ENCODE measurements at places on chromosomes 5 and 9. TPM values are rescaled to one million over a fixed set of nuclear protein-coding genes. Genes with fewer than 3 reads are reported as not detected.

DNA sequence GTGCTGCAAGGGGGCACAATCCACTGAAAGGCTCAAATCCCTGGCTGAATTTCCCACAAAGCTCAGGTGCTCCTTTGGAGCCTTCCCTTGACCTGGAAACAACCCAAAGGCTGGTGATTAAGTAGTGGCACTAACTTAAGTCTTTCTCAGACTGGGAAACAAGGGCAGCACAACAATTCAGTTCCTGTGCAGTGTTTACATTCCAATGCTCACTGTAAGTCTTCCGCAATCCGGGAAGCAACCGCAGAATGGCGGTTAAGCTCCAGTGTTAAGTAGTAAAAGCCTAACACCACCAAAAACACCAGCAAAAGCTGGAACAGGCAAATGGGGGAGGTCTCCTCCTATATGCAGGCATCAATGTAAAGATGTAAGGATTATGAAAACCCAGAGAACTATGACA, 117.2 kb downstream of the TRPM3 start:
- H3K36me3 ChIP-seq = no peaks in the 10 kb centered on the region
- H3K27ac ChIP-seq = no peak overlapping the region
- H3K4me1 ChIP-seq = no peaks in the 10 kb centered on the region

- no peaks in the 10 kb centered on the region for H3K27me3 ChIP-seq
- DNase-seq = no peak
- no peak overlapping the region for H3K4me3 ChIP-seq
Measured at GRCh38 chr5:151568036-151568435, 23.1 kb downstream of the FAT2 start.

Gene SUSD1
- total RNA-seq = 14.6 TPM

DNA sequence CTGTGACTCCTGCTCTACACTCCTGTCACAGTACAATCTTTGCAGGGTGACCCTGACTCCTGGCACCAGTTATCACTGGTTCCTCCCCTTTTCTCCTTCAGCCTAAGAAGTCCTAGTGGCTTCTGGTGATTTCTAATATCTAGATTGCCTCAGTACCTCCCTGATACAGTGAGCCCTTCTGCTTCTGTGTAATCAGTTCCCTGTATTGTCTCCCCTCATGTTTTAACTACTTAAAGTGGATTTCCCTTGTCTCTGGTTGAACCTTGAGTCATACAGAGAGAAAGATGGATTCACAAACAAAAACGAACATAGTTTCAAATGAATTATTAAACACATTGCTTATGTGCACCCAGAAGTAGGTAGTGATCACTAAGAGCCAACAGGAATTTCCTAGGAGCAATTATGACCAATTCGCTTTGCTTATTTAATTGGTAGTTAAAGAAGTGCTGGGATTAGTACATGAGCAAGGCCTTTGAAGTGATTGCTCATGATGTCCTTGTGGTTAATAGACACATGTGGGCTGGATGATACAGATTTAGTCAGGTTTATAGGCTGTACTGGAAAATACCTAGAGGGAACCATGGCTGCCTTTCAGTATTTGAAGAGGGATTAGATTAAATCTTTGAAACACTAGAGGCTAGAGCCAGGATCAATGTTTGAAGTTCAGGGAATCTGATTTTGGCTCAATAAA, 145.8 kb upstream of the MEF2C start:
- no peak overlapping the region for H3K4me3 ChIP-seq
- no peaks in the 10 kb centered on the region for H3K27me3 ChIP-seq
- no peaks in the 10 kb centered on the region for H3K4me1 ChIP-seq
- H3K36me3 ChIP-seq = no peaks in the 10 kb centered on the region
- peak; percentile 75 for DNase-seq

DNA sequence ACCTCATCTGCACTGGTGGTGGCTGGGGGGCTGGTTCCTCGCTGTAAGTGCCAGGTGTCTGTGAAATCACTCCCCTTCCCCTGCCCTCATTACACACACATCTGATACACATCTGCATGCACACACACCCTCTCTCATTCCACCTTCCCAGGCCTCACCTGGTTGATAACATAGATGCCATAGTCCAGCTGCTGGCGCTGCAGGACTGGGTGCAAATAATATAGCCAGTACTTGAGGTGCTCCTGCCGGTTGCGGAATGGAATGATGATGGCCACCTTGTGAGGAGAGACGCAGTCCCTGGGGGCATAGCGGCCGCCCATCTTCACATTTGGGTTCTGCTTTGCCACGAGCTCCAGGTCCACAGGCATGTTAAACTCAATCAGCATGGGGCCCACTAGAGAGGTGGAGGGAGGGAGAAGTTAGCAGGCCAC, 32.1 kb downstream of the B4GALT1 start:
- no peak overlapping the region for H3K4me3 ChIP-seq
- H3K27ac ChIP-seq = no peak overlapping the region
- peaks cover 15% of the 10 kb centered on the region for H3K4me1 ChIP-seq
- H3K36me3 ChIP-seq = peaks cover 2% of the 10 kb centered on the region

DNA sequence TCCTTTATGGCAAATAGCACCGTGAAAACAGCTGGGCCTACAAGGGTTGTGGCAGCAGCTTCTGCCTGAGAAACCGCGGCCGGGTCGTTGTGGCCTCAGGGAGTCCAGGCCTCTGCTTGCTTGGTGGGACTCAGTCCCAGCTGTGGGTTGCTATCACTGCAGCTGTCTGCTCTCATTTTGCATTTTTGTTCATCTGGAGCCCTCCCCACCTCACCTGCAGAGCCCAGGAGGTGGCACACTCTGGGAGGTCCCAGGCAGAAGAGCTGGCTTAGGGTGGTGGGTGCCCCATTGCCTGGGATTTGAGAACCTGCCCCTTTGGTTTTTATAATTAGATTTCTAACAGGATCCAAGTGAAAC, 138.4 kb downstream of the GADD45G start:
- DNase-seq = no peak
- H3K4me1 ChIP-seq = no peaks in the 10 kb centered on the region
- no peak overlapping the region for H3K4me3 ChIP-seq
- no peaks in the 10 kb centered on the region for H3K36me3 ChIP-seq
- no peaks in the 10 kb centered on the region for H3K27me3 ChIP-seq
- H3K27ac ChIP-seq = no peak overlapping the region

DNA sequence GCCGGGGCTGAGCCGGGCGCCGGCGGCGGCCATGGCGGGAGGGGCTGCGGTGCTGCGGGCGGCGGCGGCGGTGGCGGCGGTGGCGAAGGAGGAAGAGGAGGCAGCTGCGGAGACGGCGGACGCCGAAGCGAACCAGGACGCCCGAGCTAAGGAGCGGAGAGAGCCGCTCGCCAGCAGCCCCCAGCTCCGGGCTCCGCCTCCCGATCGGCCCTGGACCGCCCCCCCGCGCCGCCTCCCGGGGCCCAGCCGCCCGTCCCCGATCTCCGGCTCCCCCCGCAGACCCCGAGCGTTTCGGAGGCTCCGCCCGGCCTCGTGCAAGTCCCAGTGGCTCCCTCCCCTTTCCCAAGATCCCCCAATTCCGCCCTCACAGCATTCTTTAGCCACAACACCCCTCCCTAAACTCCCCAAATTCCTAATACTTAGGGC, at the start of gene ASTN2:
ASTN2 (minus strand) TSS at position 152 of the 426 bp plus-strand sequence; CDS start at position 33, 119 bp downstream.
- DNase-seq = peak; percentile 4
- H3K36me3 ChIP-seq = no peaks in the 10 kb centered on the region
- no peak within 1 kb of the TSS for H3K27ac ChIP-seq
- peaks cover 24% of the 10 kb centered on the region for H3K27me3 ChIP-seq
- no peaks in the 10 kb centered on the region for H3K4me1 ChIP-seq

DNA sequence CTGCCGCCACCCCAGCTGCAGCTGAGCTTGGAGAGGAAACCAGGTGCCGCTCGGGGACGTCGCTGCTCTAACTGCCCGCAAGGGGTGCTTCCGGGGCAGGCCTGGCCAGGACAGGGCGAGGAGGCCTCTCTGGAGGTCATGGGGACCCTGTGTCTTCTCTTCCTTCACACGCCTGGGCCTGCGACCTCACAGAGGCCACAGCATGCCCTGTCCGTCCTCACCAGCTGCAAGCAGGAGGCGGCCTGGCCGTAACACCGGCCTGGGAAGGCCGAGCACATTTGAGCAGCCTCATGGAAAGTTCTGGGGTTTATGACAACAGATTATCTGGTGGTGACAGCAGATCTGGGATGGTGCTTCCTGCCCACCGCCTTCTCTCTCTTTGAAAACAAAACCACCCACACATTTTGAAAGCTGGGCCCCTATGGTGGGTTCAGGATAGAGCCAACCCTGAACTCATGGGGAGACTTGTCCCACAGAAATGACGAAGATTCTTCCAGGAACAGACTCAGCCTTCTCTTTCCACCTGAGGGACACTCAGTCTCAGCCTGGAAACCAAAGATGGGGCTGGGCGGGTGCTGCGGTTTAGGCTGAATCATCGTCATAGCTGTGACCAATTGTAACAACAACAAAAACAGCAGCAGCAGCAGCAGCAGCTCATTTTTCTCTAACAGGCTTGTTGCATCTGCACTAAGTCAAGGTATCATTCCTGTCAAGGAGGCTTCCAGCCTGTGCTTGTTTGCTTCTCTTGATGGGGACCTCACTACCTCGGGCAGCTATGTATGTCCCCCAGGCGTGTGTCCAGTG, 99.6 kb upstream of the RAPGEF1 start:
- peak; percentile 51 for DNase-seq
- no peak overlapping the region for H3K27ac ChIP-seq
- H3K27me3 ChIP-seq = peaks cover 2% of the 10 kb centered on the region

Gene P4HA2
- total RNA-seq = 553 TPM

Gene LCN12
- not detected for total RNA-seq

Gene CXCL14
- total RNA-seq = 0.26 TPM

DNA sequence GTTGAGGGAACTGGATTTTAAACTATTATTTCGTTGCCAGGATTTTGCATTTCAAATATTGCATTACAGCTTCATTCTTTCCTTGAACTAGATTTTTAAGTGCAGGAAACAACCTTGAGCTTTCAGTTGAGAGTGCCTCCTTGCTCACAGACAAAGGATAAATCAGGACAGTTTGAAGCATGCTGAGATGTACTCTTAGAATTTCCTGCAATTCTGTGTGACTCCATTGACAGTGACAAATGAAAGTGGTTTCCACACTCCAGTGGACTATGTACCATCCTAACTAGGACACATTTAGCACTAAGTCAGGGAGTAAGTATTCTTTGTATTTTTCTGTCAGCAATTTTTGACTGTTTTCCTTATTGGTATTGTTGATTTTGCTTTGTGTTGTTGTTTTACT, 100.0 kb upstream of the PLCXD3 start:
- no peak overlapping the region for H3K27ac ChIP-seq
- no peak overlapping the region for H3K4me3 ChIP-seq

- H3K27ac ChIP-seq = peak overlapping the region; percentile 100
- H3K4me3 ChIP-seq = peak overlapping the region; percentile 96
- peak; percentile 20 for DNase-seq
- peaks cover 6% of the 10 kb centered on the region for H3K4me1 ChIP-seq
- H3K27me3 ChIP-seq = no peaks in the 10 kb centered on the region
Measured at GRCh38 chr5:87413343-87413645, 564 bp upstream of the CCNH start.

Gene PCDH1
- total RNA-seq = 2.3 TPM

Gene SPINK4
- not detected for total RNA-seq

- peaks cover 44% of the 10 kb centered on the region for H3K27me3 ChIP-seq
- H3K4me3 ChIP-seq = no peak overlapping the region
- DNase-seq = no peak
- H3K27ac ChIP-seq = no peak overlapping the region
- H3K4me1 ChIP-seq = no peaks in the 10 kb centered on the region
- H3K36me3 ChIP-seq = no peaks in the 10 kb centered on the region
Measured at GRCh38 chr5:80036615-80037014, 1.5 kb downstream of the THBS4 start.

Gene CNTFR
- total RNA-seq = 0.26 TPM

GRCh38 chr5:178486239-178486641, 104.0 kb downstream of the COL23A1 start:
- H3K4me3 ChIP-seq = no peak overlapping the region
- no peaks in the 10 kb centered on the region for H3K36me3 ChIP-seq
- no peaks in the 10 kb centered on the region for H3K27me3 ChIP-seq
- DNase-seq = no peak
- H3K4me1 ChIP-seq = no peaks in the 10 kb centered on the region

Gene EIF4E1B
- not detected for total RNA-seq

Gene DMRT3
- total RNA-seq = not detected

Gene GFI1B
- not detected for total RNA-seq

DNA sequence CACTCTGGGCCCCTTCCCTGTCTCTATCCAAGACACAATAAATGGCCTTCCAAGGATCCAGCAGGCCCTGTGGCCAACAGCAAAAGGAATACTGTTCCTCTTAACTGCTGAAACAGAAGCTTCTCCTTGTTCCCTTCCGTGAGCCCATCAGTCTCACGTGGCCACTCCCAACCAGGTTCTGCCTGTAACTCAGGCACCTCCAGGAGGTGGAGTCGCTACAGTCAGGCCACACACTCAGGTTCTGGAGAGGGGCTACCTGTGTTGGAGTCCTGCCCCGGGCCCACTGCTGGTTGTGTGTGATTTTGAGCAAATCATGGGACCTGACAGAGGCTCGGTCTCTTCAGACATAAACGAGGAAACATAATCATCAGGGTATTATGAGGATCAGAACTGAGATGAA, 10.3 kb downstream of the FAT2 start:
- H3K27me3 ChIP-seq = no peaks in the 10 kb centered on the region
- no peak overlapping the region for H3K4me3 ChIP-seq
- DNase-seq = no peak
- no peaks in the 10 kb centered on the region for H3K4me1 ChIP-seq
- H3K27ac ChIP-seq = no peak overlapping the region
- no peaks in the 10 kb centered on the region for H3K36me3 ChIP-seq

DNA sequence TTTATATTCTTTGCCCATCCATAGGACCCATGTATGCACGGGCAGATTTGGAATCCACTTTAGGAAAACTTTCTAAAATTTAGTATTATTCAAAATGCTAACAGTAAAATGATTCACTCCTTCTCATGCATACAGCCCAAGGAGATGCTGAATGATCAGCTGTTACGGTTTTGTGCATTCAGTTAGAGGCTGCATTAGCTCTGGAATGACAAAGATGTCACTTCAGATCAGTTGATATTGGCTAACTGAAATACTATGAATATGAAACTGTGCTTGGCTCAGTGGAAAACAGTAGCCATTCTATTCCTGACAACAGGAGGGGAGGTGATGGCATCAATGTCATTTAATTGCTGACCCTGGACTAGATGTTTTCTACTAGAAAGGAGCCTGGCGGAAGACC, 560.7 kb downstream of the ZNF608 start:
- no peaks in the 10 kb centered on the region for H3K36me3 ChIP-seq
- H3K4me1 ChIP-seq = no peaks in the 10 kb centered on the region
- no peak overlapping the region for H3K4me3 ChIP-seq
- H3K27ac ChIP-seq = no peak overlapping the region
- DNase-seq = no peak

- H3K4me1 ChIP-seq = no peaks in the 10 kb centered on the region
- H3K36me3 ChIP-seq = no peaks in the 10 kb centered on the region
- DNase-seq = no peak
- no peak overlapping the region for H3K27ac ChIP-seq
Measured at GRCh38 chr5:172548311-172548731, 92.7 kb upstream of the NEURL1B start.

Gene HCN1
- not detected for total RNA-seq

DNA sequence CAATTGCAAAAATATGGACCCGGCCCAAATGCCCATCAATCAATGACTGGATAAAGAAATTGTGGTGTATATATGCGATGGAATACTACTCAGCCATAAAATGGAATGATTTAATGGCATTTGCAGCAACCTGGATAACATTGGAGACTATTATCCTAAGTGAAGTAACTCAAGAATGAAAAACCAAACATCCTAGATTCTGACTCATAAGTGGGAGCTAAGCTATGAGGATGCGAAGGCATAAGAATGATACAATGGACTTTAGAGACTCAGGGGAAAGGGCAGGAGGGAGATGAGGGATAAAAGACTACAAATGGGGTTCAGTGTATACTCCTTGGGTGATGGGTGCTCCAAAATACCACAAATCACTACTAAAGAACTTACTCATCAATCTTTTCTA, 247.6 kb upstream of the FBXL7 start:
- no peaks in the 10 kb centered on the region for H3K27me3 ChIP-seq
- H3K27ac ChIP-seq = no peak overlapping the region
- no peaks in the 10 kb centered on the region for H3K36me3 ChIP-seq
- no peaks in the 10 kb centered on the region for H3K4me1 ChIP-seq
- no peak for DNase-seq

Gene PALM2AKAP2
- 9.9 TPM for total RNA-seq

Gene QRFP
- not detected for total RNA-seq
